ENCODE measurements at places on chromosomes 4 and X.

GRCh38 chr4:13876131-13876530 lies 248.6 kb upstream of the BOD1L1 start:
- DNase-seq = no peak

GRCh38 chr4:23365086-23365485 lies 524.8 kb downstream of the PPARGC1A start:
- no peak for DNase-seq

DNA sequence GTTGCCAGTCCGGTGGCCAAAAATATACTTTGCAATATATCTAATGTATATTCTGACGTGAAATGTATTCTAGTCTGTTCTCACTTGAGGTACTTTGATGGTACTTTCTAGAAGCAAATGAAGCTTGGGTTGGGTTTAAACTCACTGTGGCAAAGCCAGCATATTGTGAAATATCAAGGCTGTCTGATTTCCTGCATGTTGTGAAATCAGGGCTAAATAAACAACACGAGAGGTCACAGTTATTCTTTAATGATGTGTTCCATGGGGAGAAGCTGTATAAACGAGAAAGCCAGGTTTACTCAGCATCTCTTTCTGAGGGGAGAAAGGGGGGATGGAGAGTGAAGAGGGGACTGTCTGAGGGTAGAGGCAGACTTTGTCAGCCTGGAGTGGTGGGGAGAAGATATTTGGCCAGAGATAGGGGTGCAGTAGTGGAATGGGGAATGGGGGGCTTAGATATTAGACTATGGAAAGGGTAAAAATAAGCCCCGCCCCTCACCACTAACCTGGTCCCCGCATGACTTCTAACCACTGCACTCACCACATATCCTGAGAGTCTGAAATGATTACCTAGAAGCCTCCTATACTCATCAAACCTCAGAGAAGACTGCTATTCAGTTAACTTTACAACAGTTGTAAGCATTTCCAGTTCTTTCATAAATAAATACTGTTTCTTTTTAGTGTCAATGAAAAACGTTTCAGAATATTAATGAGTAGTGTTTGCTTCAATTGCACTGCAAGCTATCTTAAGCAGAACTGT lies 5.9 kb upstream of the SCARB2 start:
- no peak for DNase-seq

- DNase-seq = no peak
Observed at GRCh38 chrX:20529301-20529700, 262.6 kb upstream of the RPS6KA3 start.

DNA sequence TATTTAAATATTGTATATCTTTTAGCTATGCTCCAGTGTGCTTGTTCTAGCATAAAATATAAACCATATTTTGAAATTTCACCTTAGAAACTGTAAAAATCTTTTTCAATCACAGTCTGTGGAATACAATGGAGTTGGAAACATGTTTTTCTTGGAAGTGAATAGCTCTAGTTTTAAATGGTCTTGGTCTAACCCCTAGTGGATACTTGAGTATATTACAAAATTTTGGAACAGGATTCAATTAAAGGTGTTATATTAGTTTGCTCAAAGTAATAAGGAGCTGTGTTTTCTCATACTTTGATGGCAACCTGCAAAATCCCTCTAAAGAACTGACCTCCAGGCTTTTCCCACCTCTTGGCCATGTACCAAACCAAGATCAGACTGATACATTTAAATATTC lies 48.2 kb downstream of the STK26 start:
- no peak for DNase-seq

GRCh38 chrX:54746928-54747327 lies 51.1 kb downstream of the ITIH6 start:
- no peak for DNase-seq

- no peak for DNase-seq
Observed at GRCh38 chrX:54714424-54714823, 83.6 kb downstream of the ITIH6 start.

GRCh38 chrX:151227627-151228026 lies 51.2 kb downstream of the GPR50 start:
- DNase-seq = no peak

Measured in CD4-positive, CD25-positive, alpha-beta regulatory T cell (primary cell).